ENCODE measurements at places on chromosomes 6 and 20.
A peak's percentile ranks its signal among the peaks of the same experiment; 100 is the strongest.

DNA sequence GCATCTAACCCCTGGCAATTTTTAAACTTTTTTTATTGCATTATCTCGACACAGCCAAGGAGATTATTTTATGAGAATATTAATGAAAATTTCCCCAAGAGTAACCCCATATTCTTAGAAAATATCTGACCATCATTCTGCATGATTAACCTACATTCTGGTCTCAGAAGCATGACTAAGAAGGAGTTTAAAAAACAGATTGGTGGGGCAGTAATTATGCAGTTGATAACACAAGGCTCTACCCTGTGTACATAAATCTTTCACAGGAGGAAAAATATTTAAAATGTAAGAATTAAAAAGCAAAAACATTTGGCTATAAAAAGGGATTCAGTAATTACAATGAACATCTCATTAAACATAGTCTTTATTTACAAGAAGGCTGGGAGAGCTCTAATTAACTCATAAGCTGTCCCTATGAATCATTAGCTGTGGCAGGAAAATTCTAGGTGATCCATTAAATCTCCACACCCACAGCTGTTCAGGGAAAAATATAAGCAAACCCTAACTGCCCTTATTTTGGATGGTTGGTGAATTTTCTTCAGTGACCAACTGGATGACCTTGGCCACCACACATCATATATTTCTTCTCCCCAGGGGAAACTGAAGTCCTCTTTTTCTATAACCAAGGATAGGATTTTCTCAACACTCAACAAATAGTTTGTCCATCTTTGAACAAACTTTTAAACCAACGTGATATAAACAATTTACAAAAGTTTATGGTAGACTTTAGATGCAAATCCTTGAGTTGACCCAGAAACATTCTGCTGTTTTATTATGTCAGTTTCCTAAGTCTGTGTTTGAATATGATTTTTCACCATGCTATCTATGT, 59.5 kb downstream of the PDE7B start:
- DNase-seq, result no peak

DNA sequence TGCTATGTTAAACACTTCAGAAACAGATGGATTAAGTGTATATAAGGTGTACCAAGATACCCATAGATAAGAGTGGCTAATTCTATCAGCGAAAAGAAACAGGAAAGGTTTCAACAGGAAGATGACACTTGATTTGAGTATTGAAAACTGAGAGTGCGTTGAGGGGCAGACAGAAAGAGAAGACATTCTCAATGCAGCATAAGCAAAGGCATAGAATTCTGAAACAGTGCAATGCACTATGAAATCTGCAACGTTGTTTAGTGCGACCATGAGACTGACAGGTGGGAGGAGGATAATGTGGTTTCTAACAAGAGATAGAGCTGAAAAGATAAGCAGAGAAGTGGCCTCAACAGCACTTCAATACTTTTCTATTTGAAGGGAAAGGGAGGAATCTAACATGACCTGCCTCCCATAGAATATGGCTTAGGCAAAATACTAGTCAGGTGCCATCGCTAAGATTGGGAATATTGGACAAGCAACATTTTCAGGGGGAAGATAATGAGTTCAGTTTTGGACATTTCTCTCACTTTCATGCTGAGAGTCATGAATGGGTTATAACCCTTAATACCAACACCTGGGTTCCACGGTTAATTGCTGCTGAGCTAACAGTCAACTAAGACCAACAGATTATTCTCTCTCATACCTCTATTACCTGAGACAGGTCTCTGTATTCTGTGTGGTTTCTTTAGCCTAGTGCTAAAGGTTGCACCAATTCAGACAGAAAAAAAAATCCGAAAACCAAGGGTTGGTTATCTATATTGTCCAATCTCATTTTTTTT, 312.9 kb upstream of the ARID1B start:
- DNase-seq, result no peak

GRCh38 chr6:53543359-53544216, 1.3 kb downstream of the GCLC start:
- no peak for DNase-seq

- DNase-seq, result no peak
Measured at GRCh38 chr20:8523684-8524083, 391.6 kb downstream of the PLCB1 start.

DNA sequence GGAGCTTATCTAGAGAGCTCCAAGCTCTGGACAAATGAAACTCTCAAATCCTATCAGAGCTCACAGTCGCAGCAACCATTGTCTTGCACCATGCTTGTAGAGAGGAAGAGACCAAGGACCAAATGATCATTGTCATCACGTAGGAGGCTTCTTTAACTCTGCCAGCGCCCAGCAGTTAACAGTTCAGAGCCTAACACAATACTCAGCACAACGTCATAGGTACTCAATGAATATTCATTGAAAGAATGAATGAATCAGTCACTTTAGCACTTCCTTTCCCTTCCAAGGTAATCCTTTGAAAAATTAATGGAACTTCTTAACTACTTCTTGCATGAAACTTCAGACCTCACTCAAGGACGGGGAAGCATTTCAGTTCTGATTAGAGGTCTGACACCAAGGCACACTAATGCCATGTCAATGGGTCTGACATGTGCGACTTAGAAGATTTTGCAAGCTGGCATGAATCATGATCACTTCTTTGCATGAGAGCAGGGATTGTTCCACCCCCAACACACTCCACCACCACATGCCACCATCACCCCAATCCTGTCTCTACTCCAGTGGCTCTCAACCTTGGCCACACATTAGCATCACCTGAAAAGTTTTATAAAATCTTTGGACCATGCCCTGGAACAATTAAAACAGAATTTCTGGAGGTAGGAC, 45.1 kb downstream of the KHDC1L start:
- no peak for DNase-seq

DNA sequence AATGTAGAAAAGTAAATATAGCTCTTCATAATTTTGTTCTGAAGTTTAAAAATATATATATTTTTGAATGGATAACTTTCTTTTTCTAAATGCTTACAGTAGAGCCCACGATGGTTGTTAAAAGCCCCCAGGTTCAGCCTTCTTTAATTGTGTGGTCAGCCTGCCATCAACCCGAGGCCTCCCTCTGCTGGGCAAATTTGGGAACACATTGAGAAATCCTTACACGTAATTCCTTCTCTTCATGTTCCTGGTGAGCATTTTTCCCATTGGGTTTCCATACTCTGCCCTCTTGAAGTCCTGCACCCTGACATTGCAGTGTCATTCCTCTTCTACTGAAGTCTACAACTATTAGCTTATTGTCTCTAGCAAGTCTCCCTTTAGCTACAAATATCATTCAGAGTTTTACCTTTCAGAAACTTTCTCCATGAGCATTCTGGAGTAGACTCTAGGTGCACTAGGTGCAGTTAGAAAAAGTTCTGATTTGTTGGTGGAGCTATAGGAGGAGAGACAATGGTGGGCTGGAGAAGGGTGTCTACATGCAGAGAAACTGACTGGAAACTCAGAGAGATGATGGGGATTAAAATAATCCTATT, 40.6 kb downstream of the TRIM38 start:
- peak; percentile 27 for DNase-seq

DNA sequence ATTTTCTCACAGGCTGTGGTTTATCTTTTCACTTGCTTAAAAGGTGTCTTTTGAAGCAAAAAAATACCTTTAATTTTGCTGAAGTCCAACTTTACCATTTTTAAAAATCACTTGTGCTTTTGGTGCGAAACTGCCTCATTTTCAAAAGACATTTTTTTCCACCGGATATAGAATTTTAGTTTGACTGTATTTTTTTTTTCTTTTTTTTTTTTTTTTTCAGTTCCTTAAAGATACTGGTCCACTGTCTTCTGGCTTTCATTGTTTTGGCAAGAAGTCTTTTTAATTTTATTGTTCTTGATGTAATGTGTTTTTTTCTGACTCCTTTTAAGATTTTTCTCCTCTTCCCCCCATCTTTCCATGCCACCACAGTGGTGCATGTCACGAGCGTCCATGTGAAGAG, 198.2 kb downstream of the ARID1B start:
- DNase-seq, result no peak

GRCh38 chr6:109006818-109007217, 87.8 kb downstream of the SESN1 start:
- no peak for DNase-seq

GRCh38 chr6:169172456-169172855, 81.2 kb downstream of the THBS2 start:
- DNase-seq, result peak; percentile 40

GRCh38 chr6:27451660-27452390, 21.1 kb downstream of the ZNF184 start:
- DNase-seq, result no peak

DNA sequence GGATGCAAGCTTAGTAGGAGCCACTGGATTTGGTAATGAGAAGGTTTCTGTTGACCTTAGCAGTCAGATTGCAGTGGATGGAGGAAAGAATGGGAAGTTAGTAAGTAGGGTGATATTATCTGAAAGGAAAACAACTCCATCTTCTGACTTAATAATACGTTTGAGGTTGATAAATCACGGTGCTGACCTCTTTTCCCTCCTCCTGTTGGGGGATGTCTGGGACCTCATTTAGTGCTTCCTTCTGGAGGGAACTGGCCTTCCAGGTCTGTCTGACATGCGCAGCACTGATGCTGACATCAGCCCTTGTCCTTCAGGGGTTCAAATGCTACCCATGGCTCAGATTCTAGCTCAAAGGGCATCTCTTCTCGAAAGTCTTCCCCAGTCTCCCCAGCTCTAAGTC, 48.2 kb upstream of the AKAP12 start:
- DNase-seq, result no peak

DNA sequence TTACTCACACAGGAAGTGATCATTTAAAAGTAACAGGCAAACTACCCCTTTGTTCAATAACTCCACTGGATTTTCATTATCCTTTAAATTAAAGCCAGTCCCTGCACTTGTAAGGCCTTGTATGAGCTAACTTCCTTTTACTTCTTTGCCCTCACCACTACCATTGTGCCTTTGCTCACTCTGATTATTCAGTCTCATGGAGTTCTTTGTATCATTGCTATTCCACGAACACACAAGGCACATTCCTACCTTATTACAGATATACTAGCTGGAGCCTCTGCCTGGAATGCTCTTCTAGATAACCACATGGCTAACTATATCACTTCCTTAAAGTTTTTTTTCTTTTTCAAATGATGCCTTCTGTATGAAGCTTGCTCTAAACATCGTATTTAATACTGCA, 748.6 kb upstream of the HS3ST5 start:
- DNase-seq, result peak; percentile 4

DNA sequence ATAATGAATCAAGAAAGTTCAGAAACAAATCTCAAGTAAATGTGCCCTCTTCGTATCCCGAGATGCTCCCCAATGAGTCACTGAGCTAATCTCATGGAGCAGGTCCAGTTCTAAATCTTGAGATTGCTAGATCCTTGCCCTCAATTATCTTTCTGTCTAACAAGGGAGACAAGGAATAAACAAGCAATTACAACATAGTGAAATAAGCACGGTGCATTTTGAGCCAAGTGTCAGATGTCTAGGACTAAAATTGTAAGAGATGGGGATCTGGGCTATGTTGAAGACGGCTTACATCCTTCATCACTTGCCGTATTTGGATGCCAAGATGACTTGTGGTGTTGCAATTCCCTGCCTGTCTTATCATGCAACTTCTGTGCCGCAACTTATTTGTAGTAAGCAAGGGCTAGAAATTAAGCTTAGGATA, 56.5 kb upstream of the ADGRF1 start:
- DNase-seq, result no peak

DNA sequence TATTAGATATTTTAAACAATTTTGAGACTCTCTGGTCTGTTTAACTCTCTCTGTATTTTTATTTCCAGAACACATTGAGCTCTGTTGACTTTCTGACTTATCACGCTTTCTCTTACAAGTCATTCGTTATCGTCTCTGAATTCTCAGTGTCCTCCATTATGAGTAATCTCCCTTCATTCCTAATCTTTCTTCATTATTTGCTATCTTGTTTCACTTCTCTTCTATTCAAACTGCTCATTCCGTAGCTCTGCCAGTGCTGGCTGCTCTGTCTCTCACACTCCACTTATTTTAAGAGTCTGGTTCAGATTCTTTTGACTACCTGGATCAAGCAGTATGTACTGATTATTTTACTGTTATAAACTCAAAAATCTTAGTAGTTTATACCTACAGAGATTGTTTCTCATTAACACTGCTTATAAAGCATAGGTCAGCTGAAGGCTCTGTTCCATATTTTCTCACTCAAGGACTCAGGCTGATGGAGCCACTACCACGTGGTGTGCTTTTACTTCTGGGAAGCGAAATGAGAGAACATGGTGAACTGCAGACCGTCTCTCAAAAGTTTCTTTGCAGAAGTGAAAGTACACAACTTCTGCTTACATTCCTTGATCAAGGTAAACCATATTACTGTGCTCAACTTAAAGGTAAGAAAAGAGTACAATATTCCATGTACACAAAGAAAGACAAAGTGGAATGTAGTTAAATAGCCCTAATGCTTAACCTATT, 485.2 kb downstream of the GRIK2 start:
- DNase-seq, result no peak

DNA sequence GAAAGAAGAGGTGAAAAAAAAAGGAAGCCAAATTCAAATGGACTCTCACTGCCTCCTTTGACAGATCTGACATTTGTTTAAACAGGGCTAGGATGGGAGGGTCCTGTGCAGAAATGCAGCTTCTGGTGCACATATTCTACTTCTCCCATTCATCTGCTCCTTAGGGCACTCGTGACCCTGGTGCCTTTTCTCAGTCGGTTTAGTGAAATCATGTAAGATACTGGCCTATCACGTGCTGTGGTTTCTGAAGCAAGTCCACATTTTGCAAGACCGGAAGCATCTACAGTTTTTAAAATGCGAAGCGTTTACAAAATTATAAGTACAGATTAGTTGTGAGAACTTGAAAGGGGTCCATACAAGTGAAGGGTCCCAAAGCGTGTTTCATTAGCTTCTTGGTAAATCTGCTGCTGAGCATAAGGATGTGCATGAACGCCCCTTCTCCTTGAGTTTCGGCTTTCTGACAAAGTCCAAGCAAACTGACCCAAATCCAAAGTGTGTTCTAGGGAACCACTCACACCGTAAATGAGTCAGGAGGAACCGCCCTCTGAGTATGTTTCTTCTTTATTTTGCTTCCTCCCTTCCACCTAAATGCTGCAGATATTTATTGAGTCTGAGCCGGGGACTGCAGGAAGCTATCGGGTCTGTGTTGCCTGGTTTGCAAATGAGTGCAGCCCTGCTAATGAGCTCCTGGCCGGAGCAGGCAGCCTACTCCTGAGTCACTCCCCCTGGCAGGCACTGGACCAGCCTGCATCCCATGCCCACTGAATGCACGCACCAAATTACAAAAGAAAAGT, 323.8 kb upstream of the JARID2 start:
- no peak for DNase-seq
